ENCODE measurements at places on chromosomes 12 and 14. TPM values are rescaled to one million over a fixed set of nuclear protein-coding genes. Genes with fewer than 3 reads are reported as not detected.

TPH2 gene
- not detected for total RNA-seq

GLRX5 gene
- total RNA-seq: 33.4 TPM

MANSC4 gene
- not detected for total RNA-seq

DTX1 gene
- total RNA-seq: 2.9 TPM
